ENCODE measurements at places on chromosomes 4 and X.

GRCh38 chr4:56821381-56822243 lies at the start of gene SPINK2:
Gene SPINK2 (minus strand): TSS chr4:56821701. CDS start chr4:56821662, 39 bp downstream.
- peak; percentile 93 for DNase-seq

DNA sequence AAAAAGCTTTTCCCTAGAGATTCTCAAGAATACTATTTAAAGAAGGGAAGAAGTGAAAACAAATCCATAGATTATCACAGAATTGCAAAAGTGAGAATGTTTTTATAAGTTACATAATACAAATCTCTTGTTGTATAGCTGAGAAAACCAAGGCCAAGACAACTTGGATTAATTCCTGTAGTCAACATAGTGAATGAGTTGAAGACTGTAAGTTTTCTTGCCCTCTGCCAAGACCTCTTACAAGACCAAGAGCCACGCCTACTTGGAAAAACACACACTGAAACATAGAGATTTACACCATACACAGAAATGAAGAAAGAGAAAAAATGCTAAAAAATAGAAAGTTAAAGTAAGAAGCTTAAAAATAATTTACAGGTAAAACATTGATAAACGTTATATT lies 2024.0 kb downstream of the PCDH7 start:
- DNase-seq = no peak

DNA sequence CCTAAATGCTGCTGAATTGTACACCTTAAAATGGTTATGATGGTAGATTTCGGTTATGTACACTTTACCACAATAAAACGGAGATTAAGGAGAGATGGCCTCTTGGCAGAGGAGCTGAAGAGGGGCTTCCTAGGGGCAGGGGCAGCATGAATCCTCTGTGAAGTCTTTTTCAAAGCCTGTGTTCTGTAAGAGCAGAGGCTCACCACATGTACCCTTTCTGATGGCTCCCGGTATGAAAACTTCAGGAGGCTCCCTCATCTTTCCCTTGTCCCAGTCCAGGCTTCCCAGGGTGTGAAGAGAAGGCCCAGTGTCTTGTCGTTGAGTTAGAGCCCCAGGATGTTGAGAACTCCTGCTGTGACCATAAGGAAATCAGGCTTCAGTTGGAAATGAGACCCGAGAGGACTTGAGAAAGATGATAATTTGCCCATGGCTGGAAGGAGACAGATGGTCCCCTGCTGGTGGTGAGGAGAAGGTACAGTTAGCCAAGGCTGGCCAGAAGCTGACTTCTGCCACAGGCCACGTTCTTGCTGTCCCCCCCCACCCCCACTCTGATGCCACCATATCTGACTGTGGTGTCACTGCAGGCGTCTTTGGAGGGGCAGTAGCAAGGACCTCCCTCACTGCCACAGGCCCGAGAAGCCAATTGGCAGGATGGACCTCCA lies 31.8 kb upstream of the MTM1 start:
- peak; percentile 6 for DNase-seq

DNA sequence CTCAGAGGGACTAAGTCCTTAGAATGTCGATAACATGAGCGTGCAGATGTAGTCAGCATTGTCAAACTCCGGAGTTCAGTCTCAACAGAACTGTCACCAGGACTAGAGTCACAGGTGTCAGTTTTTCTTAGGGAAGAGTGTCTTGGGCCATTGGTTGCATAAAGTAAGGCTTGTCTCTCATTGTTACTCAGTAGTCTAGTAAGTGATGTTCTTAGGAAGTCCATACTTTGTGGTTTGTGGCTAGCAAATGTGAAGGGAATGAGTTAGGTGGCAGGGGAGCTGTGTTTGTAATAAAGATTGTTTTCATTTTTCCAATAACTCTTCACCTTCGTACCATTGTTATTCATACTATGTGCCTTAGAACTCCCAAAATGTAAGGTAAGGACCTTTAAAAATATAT lies 119.6 kb downstream of the AFF2 start:
- DNase-seq = no peak

DNA sequence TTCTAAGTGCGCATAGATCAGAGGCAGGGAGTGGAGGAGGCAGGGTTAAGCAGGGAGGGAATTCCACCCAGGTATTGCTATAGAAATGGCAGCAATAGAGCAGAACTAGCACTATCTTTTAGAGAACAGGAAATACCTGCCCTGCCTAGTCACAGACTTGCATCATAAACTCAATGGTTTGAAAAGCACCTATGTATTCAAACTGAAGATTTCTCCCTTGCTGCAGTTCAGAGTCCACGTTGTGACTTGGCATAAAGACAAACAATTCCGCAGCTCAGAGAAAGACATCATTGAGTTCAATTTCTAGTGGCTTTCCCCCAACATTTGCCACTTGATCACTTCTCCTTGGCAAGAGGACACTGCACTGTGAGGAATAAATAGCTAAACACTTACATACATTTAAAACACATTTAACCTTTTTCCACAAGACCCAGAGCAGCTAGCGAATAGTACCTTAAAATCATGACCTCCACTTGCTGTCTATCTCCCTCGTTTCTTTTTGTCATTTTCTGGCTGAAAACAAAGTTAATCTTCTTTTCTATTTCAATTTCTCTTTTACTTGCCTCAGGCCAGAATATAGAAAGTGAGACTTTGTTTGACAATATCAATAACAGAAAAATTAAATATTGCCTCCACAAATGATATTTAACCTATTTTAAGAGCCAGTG lies 42.4 kb downstream of the SLC7A11 start:
- peak; percentile 31 for DNase-seq

- DNase-seq = no peak
Measured at GRCh38 chr4:158597879-158598596, 73.6 kb downstream of the C4orf46 start.

DNA sequence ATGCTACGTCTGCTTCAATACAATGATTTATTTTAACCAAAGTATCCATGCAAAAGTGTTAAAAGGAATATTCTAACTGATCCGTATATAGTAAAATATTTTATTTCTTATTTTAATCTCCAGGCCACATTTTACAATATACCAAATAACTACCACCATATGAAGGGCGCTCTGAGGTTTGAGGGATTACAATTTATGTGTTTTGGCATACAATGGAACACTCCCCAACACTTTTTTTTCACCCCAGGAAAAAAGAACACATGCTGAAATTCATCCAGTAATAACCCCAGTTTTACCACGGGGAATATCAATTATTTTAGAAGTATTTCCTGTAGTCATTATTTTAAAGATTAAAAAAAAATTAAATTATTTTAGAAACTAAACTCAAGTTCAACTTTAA lies 65.4 kb downstream of the APBB2 start:
- DNase-seq = no peak

DNA sequence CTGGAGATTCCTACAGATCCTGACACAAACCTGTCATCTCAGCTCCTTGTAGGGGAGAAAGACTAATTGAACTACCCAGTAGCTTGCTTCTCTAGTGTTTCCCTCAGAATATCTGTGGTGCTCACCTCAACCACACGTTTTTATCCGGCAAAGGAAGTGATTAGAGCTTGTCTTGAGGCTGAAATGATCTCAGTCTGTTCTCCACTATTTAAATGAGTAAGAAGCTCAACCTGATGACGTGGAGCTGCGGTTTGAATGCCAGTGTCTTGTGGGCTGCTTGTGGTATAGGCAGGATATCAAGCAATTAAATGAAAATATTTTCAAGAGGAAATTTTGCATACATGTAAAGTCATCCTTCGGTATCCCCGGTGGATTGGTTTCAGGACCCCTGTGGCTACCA lies 270.2 kb downstream of the TLL1 start:
- DNase-seq = no peak

- DNase-seq = no peak
Measured at GRCh38 chr4:134628066-134628465, 426.5 kb upstream of the PABPC4L start.

- no peak for DNase-seq
Measured at GRCh38 chrX:40445691-40446090, 135.1 kb upstream of the ATP6AP2 start.
